ENCODE measurements at places on chromosomes 5 and 9.

GRCh38 chr9:104833696-104834095 lies 69.8 kb downstream of the NIPSNAP3B start:
- DNase-seq = no peak

GRCh38 chr5:40291338-40291737 lies 388.4 kb upstream of the PTGER4 start:
- DNase-seq = no peak

- DNase-seq = no peak
Measured at GRCh38 chr9:137788561-137789294, 88.9 kb upstream of the CACNA1B start.

- DNase-seq = no peak
Measured at GRCh38 chr9:114988962-114989599, 58.7 kb upstream of the TNFSF8 start.

- DNase-seq = no peak
Measured at GRCh38 chr5:9440517-9440916, 105.4 kb downstream of the SEMA5A start.

DNA sequence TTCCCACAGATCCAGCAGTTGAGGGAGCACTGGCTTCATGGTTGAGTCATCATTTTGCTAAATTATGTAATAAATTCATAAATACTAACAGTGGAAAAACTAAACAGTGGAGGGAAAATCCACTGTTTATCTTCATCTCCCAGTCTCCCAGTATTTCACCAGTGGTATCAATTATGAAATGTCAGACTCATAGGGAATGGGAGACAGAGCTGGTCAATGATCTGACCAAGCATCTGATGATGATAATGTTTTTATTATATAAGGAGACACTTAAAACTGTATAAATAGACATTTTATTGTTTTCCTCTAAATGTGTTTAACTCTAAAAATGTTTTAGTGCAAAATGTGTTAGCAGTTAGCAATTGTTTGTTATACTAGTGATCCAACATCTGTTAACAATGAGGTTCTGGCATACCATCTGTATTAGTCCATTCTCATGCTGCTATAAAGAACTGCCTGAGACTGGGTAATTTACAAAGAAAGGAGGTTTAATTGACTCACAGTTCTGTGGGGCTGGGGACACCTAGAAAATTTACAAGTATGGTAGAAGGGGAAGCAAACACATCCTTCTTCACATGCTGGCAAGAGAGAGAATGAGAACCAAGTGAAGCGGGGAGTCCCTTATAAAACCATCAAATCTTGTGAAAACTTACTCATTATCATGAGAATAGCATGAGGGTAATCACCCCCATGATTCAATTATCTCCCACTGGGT lies 11.8 kb upstream of the REEP5 start:
- DNase-seq = no peak

DNA sequence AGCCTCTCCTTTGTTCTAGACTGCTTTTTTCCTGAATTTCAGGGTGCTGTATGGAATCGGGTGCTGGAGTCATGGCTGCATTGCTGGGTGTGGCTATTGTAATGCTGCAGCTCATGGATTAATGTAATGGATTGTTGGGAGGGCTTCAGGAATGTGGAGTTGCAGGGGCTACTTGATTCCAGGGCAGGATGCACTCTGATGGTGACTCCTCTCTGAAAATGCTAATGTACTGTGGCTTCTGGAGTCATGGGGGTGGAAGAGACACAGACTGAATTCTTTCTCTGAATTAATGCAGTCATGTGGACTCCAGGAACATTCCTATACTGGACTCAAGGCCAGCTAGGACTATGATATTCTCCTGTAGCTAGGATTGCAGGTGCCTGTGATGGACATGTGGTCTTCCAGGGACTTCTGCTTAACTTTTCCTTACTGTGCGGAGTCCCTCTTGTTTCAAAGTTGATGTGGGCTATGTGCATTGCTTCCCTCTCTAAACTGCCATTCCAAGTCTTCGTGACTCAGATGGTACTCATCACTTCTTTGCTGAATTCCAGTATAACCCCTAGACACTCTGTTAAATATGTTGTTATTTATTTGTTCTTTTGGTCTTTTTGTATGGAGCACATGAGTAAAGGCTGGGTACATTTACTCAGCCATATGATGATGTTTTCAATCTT lies 396.2 kb downstream of the KCTD16 start:
- DNase-seq = no peak

DNA sequence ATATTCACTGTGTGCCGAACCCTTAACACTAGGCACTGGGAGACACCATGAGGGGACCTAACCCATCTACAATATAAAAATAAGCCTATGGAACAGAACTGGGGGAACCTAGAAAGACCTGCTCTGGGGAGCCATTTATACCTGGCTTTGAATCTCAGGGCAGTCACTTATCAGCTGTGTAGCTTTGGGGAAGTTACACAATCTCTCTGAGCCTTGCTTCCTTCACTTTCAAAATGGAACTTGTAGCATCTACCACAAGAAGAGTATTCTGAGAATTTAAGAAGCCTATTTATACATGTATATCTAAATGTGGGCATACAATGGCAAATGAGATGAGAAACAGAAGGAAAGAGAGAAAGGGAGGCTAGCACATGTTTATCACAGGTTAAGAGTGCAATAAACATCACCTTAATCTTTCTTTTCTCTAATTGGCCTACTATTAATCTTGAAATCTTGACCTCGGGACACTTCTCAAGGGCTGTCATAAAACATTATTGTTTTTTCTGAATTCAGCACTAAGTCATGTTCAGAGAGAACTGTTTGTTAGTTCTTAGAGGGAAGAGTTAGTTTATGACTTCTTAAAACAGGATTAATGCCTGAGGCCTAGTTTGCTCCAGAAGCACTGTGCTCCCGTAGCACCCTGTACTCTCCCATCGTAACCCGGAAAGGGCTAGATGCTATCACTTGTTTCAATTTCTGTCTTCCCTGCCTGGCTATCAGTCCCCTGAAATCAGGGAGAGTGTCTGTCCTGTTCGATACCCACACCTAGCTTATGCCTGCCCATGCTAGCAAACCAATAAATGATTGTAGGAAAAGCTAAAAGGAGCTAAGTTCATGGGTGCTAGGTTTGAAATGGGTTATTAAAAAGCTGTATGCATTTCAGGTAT lies 606.4 kb upstream of the CLINT1 start:
- no peak for DNase-seq

DNA sequence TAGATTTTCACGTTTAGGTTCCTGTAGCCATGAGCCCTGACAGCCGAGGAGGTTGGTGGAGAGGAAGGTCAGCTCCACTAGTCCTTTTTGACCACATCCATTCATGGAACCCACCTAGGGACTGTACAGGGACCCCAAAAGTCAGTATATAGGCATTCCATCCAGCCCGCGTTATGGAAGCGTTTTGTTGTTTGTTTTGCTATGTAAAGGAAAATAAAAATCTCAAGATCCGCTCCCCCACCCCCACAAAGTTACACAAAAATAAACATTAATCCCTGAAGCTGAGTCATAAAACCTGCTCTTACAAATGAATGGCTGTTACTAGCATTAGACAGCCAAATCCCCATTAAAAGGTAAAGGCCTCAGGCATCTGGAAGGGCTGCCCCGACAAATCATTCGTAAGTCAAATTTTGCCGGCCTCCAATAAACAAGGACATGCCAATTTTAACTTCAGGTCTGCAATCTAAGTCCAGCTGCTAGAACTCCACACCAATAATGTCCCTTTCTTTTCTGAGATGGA lies 292.9 kb downstream of the MED10 start:
- DNase-seq = no peak

- DNase-seq = no peak
Measured at GRCh38 chr9:89025553-89025952, 34.3 kb downstream of the S1PR3 start.

DNA sequence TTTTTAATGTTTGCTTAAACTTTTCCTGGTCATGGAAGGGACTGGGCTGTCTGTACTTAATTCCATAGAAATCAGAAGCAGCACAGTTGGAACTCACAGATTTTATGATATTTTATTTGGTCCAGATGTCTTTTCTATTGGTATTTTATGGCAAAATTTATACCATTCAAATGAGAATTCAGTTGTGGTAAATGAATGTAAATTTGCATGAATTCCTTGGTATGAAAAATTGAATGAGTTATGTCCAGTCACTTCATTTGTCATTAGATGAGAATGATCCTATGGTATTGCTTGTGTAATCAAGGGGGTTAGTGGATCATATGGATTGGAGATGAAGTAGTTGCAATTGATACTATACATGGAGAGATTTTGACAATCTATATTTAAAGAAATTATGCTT lies 188.0 kb downstream of the KDM4C start:
- no peak for DNase-seq

DNA sequence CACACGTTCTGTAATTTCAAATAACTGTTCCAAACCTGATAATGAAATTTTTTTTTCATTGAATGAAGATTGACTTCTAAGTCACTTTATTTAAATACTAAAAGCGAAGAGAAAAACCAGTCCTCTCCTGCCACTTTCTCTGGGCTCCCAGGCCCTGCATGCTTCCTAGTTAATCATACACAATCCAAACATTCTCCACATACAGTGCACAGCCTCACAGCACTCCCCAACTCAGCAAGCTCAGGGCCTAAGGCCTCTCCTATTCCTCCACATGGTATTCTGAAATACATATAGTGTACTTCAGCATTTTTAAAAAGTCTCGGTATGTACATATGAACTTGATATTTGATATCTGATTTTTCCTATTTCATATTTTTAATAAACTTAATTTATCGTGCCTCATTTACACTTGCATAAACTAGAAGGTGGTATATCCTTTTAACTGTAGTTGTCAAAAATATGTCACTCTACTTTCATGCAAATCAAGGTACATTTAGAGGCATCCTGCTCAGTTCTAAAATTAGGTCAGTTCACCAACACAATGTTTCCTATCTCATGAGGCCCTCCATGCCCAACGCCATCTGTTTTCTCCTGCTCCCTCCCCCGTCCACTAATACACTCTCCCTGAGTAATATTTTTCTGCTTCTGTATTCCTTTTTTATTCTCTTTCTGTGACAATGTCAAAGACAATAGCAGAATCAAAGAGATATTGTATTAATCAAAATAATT lies 206.7 kb downstream of the ARRDC3 start:
- peak; percentile 35 for DNase-seq

- DNase-seq = no peak
Measured at GRCh38 chr9:28834156-28834555, 1260.9 kb upstream of the C9orf72 start.

- DNase-seq = no peak
Measured at GRCh38 chr5:26518065-26518464, 520.3 kb downstream of the CDH9 start.

DNA sequence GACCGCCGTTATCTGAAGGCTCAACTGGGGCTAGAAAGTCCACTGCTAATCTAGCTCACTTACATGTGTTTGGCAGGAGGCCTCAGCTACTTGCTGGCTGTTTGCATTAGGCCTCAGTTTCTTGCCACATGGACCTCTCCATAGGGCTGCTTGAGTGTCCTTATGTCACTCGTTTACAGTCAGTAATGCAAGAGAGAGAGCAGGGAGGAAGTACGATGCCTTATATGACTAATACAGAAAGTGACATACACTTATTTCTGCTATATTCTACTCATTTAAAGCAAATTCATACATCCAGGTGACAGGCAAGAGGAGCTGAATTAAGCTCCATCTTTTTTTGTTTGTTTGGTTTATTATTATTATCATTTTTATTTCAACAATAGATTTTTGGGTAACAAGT lies 179.6 kb downstream of the LURAP1L start:
- DNase-seq = no peak

- no peak for DNase-seq
Measured at GRCh38 chr5:156802501-156802900, 47.6 kb upstream of the PPP1R2B start.

DNA sequence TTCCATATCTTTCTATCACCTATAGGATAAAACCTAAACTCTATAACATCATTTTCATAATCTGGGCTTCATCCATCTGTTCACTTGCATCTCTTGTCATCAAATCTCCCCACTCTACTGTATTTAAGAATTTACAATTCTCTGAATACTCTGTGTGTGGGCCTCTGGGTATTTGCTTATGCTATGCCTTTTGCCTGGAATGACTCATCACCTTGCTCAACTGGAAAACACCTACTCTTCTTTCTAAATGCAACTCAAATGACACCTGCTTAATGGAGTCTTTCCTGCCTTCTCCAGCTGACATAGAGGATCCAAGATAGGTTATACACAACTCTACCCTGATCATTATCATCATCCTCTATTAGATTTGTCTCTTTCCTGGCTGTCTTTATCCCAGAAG lies 421.7 kb downstream of the SPATA31D1 start:
- no peak for DNase-seq

- no peak for DNase-seq
Measured at GRCh38 chr9:127213859-127214258, 50.7 kb upstream of the GARNL3 start.

GRCh38 chr5:154092356-154093141 lies 53.8 kb downstream of the MFAP3 start:
- DNase-seq = no peak

DNA sequence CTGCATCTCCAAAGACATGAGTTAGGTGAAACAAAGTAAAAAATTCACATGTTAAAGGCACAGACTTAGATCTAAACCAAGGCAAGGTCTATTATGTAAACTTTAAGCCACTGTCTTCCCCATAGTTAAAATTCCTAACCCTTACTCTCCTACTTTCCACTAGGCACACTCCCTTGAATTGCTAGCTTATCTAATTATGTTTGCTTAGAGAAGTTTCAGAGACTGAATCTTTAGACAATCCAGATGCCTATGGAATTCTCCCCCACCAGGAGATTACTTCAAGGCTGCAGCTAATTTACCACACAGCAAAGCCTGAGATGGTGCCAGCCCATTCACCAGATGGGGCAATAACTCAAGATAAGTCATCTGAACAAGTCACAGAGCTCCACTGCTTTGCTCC lies 803.1 kb upstream of the COX7C start:
- DNase-seq = no peak

DNA sequence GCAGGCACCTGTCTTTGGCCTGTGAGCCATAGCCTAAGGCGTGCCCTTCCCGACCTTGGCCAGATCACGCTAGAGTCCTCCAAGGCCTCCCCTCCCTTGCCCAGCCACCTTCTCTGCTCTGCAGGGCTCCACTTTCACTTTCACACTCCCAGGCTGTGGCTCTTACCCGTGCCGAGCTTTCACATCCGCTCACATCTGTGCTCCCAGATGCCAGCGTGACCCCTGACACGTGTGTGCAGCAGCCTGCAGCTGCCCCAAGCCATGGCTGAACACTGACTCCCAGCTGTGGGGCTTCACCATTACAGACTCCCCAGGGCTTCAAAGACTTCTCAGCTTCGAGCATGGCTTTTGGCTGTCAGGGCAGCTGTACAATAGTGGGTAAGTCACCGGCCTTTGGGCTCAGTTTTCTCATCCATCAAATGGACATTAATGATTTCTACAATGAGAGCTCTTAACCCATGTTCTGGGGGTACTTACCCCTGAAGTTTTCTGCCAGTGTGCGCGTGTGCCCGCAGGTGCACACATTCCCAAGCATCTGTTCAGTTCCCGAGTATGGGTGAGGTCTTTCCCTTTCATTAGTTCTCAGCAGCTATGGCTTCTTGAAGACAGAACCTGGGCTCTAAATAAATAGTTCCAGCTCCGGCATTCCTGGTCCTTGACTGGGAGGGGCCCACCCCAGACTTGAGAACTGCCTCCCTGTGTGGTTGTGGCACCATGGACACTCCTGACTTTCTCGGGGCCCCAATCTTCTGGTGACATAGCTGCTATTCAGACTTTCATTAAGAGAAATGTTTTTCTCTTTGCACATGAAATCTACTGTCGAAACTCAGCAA lies 118.6 kb downstream of the RGS3 start:
- DNase-seq = no peak

- no peak for DNase-seq
Measured at GRCh38 chr5:111548992-111549649, 36.8 kb upstream of the STARD4 start.

GRCh38 chr5:91361055-91361701 lies 21.9 kb downstream of the ARRDC3 start:
- DNase-seq = no peak

All from WERI-Rb-1 (cell line).